ENCODE measurements at places on chromosomes 5 and 9.

- DNase-seq = no peak
Measured at GRCh38 chr5:61822584-61822983, 483.4 kb upstream of the KIF2A start.

DNA sequence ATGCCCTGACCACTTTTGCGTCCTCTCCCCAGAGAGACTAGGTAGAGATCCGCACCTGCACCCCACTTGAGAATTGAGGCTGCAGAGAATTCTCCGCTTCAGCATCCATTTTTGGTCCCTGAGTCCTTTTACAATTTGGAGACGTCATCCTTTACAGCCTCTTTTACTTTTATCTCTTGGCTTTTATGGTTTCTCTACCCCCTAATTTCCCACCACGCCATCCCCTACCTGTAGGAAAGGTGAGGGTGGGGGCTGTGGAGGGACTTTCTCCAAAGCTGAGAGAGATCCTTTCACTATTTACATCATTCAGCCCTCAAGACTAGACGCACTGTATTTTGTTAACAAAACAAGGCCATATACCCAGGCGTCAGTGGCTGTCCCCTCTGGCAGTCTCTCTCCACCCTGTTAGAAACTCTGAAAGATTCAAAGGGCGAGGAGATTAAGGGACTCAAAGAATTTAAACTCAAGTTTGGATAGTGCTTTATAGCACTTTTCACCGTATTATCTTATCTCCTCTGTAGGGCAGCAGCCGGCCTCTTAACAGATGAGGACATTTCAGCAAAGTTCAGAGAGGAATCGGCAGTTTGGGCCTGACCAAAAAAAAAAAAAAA lies 1.7 kb downstream of the MSX2 start:
- DNase-seq = no peak

- DNase-seq = no peak
Measured at GRCh38 chr9:135589596-135590485, 28.3 kb downstream of the PAEP start.

DNA sequence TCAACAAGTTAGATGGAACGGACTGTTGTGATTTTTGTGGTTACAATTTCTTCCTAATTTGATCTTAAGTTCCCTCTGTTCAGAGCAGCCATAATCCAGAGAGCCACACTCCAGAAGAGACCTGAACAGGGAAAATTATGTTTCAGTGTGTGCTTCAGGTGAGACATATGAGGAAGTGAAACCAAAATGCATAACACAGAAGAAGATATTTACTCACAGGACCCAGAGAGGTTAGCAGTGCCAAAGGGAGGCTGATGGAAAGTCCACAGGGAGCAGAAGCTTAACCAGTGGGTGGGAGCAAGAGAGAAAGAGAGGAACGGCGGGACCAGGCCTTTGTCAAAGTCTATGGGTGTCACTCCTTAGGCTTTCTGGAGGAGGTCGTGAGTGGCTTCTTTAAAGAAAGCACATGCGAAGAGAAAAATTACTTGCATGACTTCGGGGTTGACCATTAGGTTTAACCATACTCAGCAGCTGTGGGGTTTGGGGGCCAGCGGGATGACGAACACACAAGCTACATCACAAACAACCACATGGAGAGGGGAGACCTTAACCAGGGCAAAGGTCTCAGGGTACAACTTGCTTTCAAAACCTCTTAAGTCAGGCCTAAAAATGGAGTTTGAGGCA lies 141.4 kb downstream of the MED10 start:
- DNase-seq = no peak

DNA sequence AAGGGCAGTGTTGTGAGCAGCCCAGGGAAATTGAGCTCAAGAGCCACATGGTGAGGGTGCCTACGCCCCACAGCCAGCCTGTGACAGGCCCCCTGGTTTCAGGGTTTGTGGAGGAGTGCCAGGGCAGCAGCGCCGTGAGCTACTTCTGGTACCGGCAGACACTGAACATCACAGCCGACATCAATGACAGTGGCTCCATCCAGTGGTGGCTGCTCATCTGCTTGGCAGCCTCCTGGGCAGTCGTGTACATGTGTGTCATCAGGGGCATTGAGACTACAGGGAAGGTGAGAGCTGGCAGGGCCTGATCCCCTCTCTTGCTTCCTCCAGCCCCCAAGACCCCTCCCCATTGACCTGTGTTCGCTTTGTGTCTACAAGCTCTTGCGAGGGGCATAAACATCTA lies 10.2 kb downstream of the SLC6A18 start:
- DNase-seq = no peak

DNA sequence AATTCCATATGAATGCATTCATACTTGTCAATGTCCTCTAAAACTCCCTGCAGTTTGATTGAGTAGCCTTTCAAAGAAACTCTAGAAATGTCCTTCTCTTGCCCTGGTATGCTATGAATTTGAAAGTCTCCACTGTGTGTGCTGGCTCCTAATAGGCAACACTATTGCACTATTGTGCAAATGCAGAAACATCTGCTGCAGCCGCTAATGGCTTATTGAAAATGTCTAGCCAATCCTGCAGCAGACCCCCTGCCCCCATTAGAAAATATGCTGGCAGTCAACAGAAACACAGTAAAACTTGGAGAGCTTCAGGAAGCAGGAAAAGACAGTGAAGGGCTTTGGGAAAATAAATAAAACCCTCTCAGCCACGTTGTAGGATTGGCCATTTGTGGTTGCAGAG lies 87.3 kb upstream of the GRAMD2B start:
- DNase-seq = no peak

DNA sequence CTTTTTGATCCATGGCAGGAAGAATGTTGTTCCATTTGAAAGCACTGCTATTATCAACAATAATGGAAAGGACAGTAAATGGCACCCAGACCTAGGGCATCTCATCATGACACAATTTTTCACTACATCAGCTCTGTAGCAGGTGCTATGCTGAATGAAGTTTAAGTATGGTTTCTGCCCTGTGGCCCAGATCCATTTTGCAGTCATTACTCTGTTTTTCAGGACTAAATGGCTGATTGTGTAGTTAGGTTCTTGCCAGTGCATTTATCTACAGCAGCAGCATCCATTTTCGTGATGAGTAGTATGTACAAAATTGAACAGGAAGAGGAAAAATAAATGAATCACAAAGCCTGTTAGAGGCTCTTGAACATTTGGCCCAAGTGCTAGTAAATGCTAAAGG lies 270.5 kb upstream of the CD180 start:
- DNase-seq = no peak

DNA sequence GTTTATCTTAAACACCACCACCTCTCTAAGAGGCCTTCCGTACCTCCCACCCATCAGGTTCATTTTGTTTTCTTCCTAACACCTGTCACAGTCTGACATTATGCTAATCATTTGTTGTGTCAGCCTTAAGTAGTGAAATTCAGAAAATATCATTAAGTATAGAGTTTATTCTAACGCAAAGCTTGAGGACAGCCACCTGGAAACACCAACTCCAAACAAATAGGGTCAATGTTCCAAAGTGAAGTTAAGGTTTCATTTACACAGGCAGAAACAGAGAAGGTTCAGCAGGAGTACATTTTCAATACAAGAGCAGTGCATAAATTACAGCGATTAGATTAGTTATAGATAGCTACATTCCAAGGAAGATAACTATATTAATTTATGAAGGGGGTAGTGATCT lies 1.3 kb upstream of the SMC5 start:
- no peak for DNase-seq

DNA sequence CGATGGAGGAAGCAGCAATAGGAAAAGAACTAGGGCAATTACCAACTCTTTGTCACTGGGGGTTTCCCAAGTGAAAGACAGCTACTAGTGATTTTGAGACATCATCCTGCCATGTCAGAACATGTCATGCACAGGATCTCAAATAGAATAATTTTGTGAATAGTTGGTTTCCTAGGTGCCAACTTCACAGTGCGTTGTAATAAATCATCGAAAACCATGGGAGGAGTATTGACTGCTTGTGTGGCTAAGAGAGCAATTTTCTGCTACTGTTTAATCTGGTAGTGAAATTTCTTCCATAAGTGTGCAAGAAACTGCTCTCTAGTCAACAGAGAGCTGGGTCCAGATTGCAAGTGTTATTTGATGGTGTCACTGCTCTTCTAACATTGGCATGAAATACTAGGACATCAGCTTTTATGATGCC lies 168.6 kb downstream of the NNT start:
- DNase-seq = no peak

GRCh38 chr5:110338341-110339083 lies 388.0 kb downstream of the TMEM232 start:
- no peak for DNase-seq

DNA sequence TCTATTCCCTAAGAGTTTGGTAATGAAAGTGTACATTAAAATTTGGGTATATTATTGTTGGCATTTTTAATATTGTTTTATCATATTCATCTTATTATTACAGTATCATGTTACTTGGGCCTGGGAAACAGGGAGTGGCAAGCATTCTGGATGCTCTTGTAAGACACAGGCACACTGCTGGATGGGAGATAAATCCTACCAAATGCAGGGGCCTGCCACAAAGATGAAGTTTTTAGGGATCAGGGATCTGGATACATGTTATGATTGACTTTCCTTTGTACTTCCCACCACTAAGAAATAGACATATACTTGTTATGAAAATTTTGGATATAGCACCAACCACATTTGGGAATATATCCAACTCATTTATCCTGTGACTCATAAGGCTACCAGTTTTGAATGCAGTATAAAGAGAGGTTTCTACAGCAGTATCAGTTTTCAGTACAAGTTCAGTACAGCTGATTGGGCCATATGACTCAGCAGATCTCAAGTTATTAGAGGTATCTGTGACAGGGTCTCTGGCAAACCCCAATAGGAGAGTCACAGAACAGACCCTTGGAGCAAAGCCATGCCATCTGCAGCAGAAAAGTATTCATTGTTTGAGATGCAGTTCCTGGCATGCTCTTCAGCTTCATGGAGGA lies 360.1 kb downstream of the DMAC1 start:
- DNase-seq = no peak

DNA sequence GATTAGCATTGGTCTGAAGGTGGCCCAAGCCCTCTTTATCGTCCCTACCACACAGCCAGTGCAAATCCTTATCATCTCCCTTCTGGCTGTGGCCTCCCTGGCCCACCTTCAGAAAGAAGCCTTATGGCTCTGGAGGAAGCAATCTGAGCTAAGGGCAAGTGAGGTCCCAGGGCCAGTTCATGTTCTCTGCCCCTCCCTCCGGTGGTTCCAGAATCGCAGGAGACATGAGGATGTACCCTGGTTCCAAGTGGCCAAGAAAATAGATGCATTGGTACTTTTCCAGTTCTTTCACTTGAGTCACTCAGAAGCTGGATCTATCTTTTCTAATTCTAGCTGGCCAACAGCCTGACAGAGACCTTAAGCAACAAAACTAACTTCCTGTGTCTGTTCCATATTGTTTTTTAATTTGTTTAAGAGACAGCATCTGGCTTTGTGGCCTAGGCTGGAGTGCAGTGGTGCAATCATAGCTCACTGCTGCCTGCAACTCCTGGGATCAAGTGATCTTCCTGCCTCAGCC lies 60.7 kb downstream of the LHFPL2 start:
- no peak for DNase-seq

DNA sequence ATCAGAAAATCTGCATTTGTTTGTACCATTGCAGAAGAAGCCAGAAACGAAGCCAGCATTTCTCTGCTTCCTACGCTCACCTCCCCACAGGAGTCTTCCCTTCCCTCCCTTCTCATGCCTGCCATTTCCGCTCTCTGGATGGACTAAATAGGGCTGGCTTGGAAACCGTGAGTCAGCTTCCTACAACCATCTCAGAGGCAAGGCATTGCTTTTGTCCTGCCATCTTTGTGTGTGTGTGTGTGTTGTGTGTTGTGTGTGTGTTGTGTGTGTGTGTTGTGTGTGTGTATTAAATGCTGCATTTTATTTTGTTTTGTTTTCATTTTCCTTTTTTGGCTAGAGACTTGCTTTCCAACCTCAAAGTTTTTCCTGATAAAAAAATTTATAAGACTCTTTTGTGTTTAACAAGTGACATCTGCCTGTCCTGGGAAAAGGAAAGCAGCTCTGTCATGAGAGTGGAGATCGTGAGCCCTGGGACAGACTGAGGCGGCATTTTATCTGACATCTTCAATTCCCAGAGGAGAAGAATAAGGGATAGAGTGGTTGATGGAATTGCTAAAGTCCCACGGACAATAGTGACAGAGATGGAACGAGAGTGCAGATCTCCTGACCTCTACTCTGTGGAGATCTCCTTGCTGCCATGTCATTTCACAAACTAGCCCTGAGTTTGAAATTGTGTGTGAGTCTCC lies 7.5 kb upstream of the EGFLAM start:
- no peak for DNase-seq

GRCh38 chr5:151250346-151251000 lies 2.5 kb upstream of the GM2A start:
- DNase-seq = no peak

- no peak for DNase-seq
Measured at GRCh38 chr9:73284377-73284776, 132.7 kb downstream of the ANXA1 start.

GRCh38 chr5:62596691-62597090 lies 18.1 kb downstream of the LRRC70 start:
- DNase-seq = no peak

DNA sequence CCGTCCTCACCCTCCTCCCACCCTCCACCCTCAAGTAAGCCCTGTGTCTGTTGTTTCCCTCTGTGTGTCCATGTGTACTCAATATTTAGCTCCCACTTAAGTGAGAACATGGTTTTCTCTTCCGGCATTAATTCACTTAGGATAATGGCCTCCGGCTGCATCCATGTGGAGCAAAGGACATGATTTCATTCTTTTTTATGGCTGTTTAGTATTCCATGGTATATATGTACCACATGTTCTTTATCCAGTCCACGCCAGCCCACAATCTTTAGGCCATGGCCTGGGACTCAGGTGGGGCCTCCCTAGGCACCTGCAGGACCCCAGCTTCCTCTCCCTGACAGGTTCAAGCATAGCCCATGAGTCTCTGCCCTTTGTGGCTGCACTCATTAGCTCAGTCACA lies 22.9 kb downstream of the UNC5A start:
- DNase-seq = no peak

- DNase-seq = no peak
Measured at GRCh38 chr9:34197756-34198711, 19.2 kb downstream of the UBAP1 start.

- no peak for DNase-seq
Measured at GRCh38 chr9:20550326-20550725, 72.0 kb downstream of the MLLT3 start.

DNA sequence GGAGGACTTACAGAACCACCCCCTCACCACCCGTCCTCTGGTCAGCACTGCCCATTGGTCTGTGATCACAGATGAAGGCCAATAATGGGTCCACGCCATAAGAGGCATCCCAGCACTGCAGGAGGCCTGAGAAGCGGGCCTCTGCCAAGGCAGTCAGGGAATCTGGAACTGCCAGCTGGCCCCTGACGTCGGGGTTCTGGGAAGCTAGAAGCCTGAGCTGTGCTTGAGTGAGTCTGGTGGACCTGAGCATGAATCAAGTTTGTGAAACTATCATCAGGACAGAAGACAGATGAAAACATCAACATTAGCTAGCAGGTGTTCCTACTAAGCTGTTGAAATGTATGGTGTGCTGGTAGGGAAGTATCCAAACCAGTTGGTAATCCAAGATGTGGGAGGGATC lies 7.8 kb downstream of the ANGPTL2 start:
- DNase-seq = no peak

DNA sequence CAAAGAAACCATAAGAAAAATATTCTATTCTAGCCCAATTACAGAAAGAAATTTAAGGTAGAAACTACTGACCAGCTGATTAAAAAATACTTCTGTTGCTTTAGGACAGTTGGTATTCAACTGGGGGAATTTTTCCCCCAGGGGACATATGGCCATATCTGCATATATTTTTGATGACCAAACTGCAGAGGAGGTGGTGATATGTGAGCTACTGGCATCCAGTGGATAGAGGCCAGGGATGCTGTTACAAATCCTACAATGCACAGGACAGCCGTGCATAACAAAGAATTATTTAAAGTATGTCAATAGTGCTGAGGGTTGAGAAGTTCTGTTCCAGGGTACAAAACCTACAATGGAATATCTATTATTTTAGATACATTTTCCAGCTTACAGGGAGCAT lies 24.0 kb downstream of the ZFR start:
- DNase-seq = no peak

Measured in glomerular endothelial cell (primary cell).